ENCODE measurements at places on chromosomes 3 and 15.
A peak's percentile ranks its signal among the peaks of the same experiment; 100 is the strongest.

GRCh38 chr3:8584661-8585060 is 59.9 kb downstream of the SSUH2 start:
- DNase-seq = no peak

DNA sequence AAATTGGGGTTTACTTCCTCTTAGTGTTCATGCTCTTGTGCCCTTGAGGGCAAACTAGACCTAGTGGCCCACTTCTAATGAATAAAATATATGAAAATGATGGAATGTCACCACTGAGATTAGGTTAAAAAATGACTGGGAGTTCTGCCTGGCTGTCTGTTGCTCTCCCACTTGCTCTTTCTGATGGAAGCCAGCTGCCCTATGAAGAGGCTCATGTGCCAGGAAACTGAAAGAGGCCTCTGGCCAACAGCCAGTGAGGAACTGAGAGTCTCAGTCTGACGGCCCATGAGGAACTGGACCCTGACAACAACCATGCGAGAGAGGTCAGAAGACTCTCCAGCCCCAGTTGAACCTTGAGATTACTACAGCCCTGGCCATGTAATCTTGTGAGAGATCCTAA is 107.1 kb upstream of the FHIT start:
- DNase-seq = no peak

DNA sequence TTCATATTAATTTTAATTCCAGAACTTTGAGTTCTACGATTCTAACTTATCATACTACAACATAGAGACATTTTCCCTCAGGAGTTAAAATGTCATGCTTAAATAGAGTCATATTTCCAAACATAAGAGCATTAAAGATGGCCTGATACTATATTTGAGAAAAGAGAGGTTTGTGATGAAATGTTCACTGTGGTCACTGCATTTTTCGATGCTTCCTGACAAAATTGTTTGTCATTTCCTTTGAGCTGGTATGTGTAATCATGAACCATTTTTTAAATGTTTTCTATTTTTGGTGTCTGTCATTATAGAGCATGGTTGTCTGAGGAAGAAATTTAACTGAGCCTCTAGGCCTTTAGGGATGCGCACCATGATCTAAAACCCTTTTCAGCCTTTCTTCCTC is 721.4 kb upstream of the NR2F2 start:
- DNase-seq = no peak

DNA sequence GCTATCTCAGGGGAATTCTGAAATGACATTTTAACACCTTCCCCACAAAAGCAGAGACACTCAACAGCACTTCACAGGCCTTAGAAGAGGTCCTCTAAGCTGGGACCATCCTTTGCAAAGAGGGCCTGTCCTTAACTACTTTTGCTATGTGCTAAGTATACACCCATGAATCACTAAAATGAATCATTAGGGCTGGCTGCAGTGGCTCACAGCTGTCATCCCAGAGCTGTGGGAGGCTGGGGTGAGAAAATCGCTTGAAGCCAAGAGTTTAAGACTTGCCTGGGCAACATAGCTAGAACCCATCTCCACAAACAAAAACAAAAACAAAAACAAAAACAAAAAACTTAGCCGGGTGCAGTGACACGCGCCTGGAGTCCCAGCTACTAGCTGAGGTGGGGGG is 53.9 kb upstream of the MELTF start:
- peak; percentile 33 for DNase-seq

DNA sequence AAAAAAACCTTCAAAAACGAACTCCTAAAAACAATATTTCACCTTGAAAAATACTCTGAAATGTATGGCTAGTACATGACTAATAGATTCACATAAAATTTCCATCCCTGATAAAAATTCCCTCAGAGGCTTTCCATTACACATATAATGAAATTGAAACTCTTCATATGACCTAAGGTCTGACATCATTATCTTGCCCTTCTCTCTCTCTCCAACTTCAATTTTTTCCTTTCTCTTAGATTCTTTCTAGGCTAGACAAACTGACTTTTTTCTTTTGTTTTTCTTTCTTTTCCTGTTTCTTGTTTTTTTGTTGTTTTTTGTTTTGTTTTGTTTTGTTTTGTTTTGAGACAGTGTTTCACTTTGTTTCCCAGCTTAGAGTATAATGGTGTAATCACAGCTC is 1220.5 kb downstream of the ROBO2 start:
- DNase-seq = no peak

All from Panc1 (cell line).